ENCODE measurements at places on chromosomes 16 and 17.

GRCh38 chr16:51834794-51835193 is 683.7 kb upstream of the SALL1 start:
- DNase-seq, result no peak

DNA sequence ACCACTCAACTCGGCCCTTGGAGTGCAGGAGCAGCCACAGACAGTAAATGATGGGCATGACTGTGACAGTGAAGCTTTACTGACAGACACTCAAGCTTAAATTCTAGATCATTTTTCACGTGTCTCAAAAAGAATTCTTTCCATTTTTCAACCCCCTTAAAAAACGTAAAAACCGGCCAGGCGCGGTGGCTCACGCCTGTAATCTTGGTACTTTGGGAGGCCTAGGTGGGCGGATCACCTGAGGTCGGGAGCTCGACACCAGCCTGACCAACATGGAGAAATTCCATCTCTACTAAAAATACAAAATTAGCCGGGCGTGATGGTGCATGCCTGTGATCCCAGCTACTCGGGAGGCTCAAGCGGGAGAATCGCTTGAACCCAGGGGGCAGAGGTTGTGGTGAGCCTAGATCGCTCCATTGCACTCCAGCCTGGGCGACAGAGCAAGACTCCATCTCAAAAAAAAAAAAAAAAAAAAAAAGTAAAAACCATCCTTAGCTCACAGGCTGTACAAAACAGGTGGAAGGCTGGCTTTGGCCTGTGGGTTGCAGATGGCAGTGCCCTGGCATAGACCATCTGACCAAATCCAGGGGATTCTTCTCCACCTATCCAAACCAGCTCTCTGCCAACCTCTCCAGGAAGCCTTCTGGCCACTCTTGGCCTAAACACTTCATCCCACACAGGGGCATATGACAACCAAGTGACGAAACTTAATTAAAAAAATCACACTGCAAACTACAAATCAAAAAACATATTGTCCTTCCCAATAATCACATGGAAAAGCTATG is 18.3 kb downstream of the TBC1D16 start:
- no peak for DNase-seq

- no peak for DNase-seq
These were observed 25.0 kb upstream of the RSL1D1 start for GRCh38 chr16:11876306-11876705.

DNA sequence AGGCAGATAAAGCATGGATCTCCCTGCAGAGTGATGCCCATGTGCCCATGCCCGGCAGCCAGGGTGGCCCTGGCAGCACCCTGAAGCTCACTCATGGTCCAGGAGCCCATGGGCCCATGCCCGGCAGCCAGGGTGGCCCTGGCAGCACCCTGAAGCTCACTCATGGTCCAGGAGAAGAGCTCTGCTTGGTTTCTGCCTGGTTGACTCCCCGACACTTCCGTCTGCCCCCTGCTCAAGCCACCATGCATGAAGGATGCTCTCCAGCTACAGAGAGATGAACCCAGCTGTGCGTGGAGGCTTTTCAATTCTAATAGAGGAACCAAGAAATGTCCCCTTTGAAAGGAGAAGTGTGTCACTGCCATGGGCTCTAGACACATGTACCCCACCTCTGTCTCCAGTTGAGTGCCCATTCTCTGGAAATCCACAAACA is 8.7 kb downstream of the CCL17 start:
- no peak for DNase-seq

GRCh38 chr16:10780628-10781027 is 37.0 kb downstream of the NUBP1 start:
- DNase-seq, result no peak

GRCh38 chr17:60269417-60269816 is 119.6 kb downstream of the CA4 start:
- DNase-seq, result no peak

- peak; percentile 7 for DNase-seq
These were observed 158.5 kb downstream of the RPTOR start for GRCh38 chr17:80703142-80703478.

- no peak for DNase-seq
These were observed 45.9 kb upstream of the DOC2B start for GRCh38 chr17:227078-227945.

GRCh38 chr17:9575381-9576101 is at the start of gene STX8:
TSS of gene STX8 (minus strand) at chr17:9575820. CDS start at chr17:9575808, 12 bp downstream.
- DNase-seq, result peak; percentile 83

DNA sequence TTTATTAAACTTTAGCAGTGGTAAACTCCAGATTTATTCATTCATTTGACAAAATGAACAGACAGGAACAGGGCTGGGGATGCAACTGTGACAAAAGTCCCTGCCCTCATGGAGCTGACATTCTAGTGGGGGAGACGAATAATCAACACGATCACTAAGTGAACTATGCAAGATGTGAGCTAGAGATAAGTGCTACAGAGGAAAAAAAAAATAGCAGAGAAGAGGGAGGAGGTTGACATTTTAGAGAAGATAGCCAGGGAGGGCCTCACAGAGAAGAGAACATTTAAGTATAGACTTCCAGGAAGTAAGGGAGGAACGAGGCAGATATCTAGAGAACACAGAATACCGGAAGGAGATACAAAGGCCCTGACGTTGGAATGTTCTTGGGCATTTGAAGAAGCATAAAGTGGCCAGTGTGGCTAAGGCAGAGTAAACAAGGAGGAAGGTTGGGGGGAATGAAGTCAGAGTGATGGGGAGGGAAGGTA is 17.9 kb upstream of the AP1G1 start:
- no peak for DNase-seq

GRCh38 chr16:9593440-9593839 is 502.0 kb downstream of the HAPSTR1 start:
- DNase-seq, result no peak

- DNase-seq, result no peak
These were observed 26.9 kb downstream of the LDHD start for GRCh38 chr16:75089486-75090202.

DNA sequence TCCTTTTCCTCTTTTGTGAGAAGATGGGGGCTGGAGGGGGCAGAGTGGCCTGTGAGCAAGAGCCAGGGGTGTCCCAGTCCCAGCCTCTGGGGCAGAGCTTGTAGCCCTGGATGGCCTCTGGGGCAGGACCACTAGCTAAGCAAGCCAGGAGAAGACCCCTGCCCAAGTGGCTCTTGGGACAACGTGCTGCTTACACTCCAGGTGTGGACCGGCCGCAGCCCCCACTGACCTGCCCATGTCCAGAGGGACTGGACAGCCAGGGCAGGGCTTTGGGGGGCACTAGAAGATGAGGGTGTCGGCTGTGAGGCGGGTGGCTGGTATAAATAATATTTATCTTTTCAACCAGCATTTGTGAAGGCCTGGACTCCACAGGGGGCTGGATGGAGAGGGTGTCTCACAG is 9.2 kb upstream of the SPPL2C start:
- no peak for DNase-seq

GRCh38 chr17:75779987-75780889 is 4.4 kb upstream of the UNK start:
- DNase-seq, result no peak

DNA sequence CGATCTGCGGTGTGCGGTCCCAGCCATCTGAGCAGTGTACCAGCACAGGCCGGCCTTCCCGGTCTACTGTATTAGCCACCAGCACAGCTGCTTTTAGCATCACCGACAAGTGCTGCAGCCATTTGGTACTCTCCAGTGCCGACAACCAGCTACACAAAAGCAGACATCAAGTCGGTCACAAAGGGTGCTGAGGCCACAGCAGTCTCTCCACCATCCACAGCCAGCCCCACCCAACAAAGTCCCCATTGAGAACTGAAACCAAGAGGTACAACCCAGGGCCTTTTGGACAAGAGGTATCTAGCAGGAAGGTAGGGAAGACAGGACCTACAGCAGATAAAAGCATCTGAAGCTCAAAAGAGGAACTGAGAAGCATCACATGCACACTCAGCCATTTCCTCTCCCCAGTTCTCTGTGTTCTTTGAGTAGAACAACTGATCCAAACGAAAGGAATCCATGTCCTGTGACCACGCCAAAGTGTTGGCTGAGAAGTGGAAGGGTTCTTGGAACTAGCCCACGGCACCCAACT is 9.5 kb downstream of the MTMR4 start:
- no peak for DNase-seq

GRCh38 chr16:25827709-25828108 is 135.9 kb downstream of the HS3ST4 start:
- no peak for DNase-seq

DNA sequence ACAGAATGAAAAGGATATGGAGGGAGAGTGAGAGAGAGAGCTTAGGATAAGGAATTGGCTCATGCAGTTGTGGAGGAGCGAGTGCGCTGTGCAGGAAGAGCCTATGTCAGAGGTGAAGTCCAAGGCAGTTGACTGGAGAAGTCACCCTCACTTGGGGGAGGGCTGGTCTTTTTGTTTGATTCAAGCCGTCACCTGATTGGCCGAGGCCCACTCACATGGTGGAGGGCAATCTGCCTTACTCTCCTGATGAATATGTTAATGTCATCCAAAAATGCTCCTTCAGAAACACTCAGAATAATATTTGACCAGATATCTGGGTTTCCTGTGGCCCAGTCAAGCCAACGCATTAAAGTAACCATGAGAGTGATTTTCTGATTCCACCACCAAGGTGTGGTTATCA is 131.7 kb downstream of the KATNIP start:
- DNase-seq, result no peak

GRCh38 chr16:85950136-85950918 is 51.4 kb downstream of the IRF8 start:
- no peak for DNase-seq

GRCh38 chr16:20918486-20919239 is 18.1 kb downstream of the LYRM1 start:
- no peak for DNase-seq

DNA sequence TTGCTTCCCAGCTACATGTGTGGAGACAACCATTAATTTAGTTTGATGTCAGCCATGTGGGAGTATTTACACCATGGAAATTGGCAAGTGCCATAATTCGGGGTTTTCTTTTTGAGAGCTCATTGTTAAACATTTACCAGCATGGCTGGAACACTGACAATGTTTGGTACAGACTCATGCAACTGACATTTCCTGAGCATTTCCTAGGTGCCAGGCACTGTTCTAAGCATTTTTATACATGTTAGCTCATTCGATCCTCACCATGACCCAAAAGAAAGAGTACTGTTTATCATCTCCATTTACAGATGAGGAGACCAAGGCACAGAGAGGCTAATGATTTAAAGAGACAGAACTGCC is 86.9 kb downstream of the FOXL1 start:
- no peak for DNase-seq

- no peak for DNase-seq
These were observed 931.9 kb upstream of the SOX9 start for GRCh38 chr17:71188811-71189492.

DNA sequence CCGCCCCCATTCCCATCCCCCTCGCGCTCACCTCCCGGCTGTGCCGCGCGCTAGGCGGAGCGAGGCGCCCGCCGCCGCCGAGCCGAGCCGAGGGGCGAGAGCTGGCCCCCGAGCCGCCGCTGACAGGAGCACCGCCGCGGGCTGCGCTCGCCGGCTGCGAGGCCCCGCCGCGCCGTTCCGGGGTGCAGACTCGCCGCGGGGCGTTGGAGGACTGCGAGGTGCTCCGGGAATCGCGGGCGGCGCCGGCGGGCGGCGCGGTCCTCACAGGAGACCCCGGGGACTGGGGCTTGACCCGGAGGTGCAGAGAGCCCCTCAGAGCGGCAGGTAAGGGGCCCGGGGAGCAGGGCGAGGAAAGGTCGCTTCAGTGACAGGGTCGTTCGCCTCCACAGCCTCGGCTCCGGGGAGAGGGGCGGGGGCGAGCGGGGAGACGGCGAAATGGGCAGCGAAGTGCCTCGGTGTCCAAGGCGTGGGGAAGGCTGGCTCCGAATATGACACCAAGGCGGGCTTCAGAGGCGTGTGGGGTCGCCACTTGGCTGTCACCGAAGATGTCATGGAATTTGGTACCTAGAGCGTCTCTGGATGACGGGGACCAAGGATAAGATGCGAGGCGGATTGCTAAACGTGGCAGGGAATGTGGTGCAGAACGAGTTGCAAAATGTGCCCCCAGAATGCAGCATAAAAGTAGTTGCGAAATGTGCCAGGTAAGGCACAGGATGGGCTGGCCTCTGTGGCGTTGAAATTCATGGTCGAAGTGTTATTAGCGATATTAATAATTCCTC is 580 bp downstream of the TANC2 start:
- peak; percentile 12 for DNase-seq

- DNase-seq, result no peak
These were observed 5.2 kb downstream of the CCDC102A start for GRCh38 chr16:57531253-57531575.

DNA sequence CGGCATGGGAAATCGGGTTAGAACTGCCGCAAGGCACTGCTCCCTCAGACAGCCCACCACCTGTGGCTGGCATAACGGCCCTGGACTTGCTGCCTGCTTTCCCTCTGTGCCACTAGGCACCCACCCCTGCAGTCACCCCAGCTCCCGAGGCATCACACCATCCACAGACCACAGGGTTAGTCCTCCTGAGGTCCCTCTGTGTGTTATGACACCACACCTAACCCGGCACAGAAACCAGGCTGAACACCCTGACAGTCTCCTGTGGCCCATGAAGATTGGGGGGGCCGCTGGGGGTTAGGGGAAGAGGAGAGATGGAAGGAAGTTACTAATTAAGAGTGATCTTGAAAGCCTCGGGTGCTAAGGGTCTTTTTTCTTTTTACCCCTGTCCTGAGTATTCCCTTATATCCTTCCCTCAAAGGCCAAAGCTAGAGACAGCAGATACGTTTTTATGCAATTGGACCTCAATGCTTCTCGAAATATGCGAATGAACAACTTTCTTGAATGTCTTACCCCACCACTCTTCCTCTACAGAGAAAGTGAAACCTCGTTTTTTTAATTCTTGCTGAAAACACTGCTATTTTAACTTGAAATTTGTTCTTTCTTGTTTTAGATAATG is 7.0 kb downstream of the CYTH1 start:
- peak; percentile 50 for DNase-seq

GRCh38 chr16:62760398-62760797 is 724.2 kb upstream of the CDH8 start:
- DNase-seq, result no peak

DNA sequence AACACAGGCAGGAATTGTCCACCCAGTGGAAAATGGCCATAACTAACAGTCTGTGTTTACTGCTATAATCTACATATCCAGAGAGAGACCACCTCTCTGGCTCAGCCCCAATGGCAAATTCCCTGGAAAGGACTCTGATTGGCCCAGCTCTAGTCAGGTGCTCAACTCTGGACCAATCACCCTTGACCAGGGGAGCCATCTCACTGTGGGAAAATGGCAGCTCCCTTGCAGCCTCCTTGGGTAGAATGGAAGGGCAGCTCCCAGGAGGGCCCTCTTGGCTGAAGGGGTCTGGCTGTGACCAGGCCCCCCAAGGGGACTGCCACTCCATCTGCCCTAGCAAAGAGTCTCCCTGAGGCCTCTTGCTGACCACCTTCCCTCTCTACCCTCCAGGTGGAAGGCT is 3.1 kb downstream of the ALOX15B start:
- no peak for DNase-seq

- DNase-seq, result no peak
These were observed 19.0 kb downstream of the CACNG4 start for GRCh38 chr17:66983414-66984021.

GRCh38 chr17:49490276-49490675 is 4.8 kb upstream of the NGFR start:
- DNase-seq, result no peak

- DNase-seq, result no peak
These were observed 23.0 kb downstream of the TSPOAP1 start for GRCh38 chr17:58305626-58306025.

Data from stimulated activated CD4-positive, alpha-beta T cell treated with anti-CD3 and anti-CD28 coated beads, TNF-alpha, amount 100 ng/mL, for 24 hours (primary cell).